Activated T-cell treated with anti-CD3 and anti-CD28 coated beads, Interleukin-2, amount 50 U/mL, for 1 hour (primary cell): ENCODE measurements at places on chromosomes 11 and 22.

- DNase-seq, result no peak
Observed at GRCh38 chr22:49629586-49630447, 197.9 kb downstream of the BRD1 start.

DNA sequence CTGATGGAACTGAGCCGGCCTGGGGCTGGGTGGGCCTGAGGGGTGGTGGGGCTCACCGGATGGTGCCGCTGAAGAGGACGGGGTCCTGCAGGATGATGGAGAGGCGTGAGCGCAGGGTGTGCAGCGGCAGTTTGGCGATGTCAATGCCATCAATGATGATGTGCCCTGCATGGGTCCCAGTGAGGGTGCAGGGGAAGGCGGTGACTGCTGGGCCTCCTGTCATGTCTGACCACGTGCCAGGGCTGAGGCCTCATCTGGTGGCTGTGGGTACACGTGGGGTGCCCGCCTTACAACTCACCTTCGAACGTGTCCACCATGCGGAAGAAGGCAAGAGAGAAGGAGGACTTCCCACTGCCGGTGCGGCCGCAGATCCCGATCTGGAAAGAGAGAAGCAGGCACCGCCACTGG, 7.1 kb upstream of the KCNJ11 start:
- no peak for DNase-seq

- no peak for DNase-seq
Observed at GRCh38 chr22:24494167-24494527, 985 bp upstream of the UPB1 start.

- DNase-seq, result peak; percentile 71
Observed at GRCh38 chr22:37260901-37261336, 16.9 kb upstream of the RAC2 start.

DNA sequence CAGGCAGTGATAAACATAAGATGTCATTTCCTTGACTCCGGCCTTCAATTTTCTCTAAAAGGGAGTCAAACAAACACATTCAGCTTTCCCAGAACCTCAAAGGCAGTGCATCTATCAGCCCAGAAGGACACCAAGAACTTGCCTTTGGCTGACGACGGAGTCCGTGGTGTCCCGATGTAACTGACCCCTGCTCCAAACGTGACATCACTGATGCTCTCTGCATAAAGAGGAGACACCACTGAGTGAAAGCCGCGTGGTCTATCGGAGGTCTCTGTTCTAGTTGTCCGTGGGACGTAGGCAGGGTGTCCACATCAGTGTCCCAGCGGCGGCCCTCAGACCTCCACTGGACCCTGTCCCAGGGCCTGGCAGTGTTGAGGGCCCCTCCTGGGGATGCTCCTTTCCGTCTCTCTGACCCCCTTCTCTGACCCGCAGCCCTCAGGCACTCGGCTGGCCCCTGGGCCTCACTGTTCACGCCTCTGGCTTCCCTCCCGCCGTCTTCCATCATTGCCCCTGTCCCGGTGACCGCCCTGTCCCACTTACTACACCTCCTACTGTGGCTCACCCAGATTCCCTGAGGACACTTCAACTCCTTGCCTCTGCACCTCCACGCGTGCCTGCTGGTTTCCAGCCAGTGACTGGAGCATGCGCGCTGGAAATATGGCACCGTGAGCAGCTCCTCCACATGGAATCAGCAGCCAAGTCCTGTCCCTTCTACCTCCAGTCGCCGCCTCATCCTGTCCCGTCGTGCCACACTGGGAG, 70.4 kb downstream of the NCAPD3 start:
- no peak for DNase-seq

GRCh38 chr11:122671400-122671891, 15.9 kb downstream of the UBASH3B start:
- no peak for DNase-seq

DNA sequence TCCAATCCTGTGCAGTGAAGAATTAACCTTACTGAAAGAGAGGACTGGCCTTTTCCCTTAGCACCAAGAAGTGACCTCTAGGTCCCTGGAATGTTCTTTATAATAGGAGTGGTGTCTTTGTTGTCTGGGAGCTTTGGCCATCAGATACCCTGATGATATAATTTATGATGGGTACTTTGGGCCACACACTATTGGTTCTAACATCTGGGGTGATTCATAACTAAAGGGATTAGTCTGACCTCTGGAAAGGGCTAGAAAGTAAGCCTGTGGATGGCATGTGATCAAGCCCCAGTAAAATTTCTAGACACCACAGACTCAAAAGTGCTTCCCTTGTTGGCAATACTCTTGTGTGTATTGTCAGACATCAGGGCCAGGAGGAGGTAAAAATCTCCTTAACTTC, 891.2 kb downstream of the KCNA4 start:
- DNase-seq, result no peak

DNA sequence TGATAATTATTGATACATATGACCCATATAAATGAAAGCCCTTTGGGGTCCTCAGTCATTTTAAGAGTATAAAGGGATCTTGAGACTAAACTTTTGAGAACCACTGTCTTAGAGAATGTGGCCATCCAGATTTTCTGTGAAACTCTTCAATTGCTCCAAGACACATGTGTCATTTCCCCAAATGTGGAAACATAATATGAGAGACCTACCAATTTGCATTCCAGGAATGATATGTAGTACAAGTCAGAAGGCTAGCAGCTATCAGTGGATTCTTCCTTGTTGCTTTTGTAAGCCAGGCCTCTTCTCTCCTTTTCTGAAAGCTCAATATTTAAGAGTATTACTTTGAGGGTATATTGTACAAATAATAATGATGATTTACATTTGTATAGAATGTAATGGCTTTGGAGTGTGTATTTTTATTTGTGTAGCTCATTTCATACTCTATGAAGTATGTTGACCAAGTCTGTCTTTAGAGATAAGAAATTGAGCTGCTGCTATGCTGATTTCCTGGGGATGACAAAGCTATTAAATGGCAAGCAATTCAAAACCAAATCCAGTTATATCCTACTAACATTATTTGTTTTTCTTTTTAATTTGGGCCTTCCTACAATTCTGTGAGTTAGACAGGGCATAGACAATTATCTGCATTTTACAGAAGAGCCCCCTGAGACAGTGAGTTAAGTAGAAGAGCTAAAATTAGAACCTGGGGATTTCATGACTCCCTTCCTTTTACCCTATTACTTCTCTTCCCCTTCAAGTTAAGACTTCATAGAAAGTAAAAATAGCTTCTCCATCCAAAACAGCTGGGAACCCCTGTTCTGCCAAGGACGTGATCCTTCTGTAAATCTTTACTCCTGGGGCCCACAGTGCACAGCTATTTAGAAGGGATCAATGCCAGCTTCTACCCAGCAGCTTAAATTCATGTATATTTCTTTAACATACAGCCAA, 131.9 kb downstream of the WNT11 start:
- DNase-seq, result no peak

GRCh38 chr22:26043031-26043430, 126.2 kb upstream of the SEZ6L start:
- no peak for DNase-seq

GRCh38 chr11:33636104-33636503, 64.5 kb downstream of the C11orf91 start:
- no peak for DNase-seq

- DNase-seq, result no peak
Observed at GRCh38 chr22:45880091-45880715, 96.8 kb downstream of the WNT7B start.

GRCh38 chr22:35568751-35569739, 28.4 kb downstream of the RASD2 start:
- no peak for DNase-seq

DNA sequence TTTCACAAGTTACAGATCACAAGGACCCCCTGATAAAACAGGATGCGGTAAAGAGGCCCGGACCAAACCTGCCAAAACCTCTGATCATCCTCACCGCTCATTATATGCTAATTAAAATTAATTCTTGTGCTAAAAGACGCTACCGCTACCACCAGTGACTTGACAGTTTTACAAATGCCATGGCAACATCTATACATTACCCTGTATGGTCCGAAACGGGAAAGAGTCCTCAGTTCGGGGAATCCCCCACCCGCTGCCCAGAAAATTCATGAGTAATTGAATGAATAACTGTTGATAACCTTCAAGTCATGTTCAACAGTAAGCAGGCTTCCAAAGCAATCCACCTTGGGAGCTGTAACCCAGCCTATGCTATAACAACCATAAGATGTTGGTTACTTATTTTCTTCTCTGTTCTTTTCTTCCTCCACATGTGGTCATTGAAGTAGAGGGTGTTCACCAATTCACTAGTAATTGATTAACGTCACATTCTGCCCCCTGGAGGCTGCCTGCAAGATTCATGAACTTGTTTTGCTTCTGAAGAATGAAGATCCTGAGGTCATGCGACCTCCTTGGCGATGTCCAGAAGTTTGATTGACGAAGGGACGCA, 20.6 kb downstream of the APOBEC3H start:
- DNase-seq, result peak; percentile 62

GRCh38 chr11:132992838-132993631, 539.3 kb downstream of the OPCML start:
- DNase-seq, result no peak

DNA sequence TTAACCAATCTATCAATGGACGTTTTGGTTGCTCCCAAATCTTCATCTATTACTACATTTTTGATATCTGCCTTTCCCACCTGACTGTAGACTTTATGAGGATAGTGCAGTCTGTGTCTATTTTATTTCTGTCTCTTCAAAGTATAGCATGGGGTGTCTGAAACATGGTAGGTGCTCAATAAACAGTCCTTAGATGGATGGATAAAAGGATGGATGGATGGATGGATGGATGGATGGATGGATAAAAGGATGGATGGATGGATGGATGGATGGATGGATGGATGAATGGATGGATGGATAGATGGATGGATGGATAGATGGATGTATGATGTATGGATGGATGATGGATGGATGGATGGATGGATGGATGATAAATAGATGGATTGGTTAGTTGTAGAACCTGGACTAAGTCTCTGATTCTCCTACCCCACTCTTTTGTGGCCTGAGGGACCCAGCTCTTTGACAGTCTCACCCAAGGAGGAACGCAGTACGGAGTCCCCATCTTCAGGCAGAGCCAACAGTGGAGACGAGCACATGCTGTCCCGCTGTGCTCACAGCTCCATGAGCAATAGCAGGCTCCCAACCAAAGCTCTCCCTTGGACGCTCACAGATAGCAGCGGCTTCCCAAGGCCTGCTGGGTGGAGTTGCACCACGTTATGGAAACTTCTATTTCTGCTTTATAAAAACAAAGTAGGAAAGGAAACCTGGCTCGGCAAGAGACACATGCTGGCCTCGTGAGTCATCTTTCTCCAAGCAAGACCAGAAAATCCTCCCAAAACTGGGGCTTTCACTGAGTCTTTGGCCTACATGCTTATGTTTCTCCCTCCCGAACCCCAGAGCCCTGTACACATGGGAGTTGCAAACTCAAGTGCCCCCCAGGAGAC, 448.0 kb downstream of the MIAT start:
- no peak for DNase-seq

GRCh38 chr11:29435421-29435820, 581.4 kb downstream of the KCNA4 start:
- no peak for DNase-seq

DNA sequence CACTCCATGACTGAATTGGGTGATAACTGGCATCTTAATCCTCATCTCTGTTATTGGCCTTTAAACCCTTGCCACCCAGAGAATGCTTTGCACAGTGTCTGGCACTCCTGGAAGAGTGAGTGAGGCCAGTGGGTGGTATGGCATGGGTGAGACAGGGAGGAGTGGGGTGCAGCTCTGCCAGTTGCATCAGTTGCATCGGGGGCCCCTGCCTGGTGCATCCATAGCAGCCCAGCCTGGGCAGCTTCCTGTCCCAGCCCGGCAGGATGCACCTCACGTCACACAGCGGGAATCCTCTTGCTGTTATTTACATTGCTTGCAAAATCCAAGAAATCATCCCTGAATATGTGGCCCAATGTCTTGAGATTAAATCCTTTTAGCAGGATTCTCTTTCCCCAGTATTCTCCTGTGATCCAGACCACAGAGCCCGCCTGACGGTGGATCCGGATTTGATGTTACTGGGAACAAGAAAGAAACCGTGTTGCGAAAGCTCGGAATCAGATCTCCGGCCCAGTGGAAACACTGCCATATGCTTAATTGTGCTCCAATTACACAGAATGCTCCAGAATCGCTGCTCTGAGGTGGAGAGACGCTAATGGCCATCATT, 37.6 kb upstream of the MN1 start:
- DNase-seq, result no peak

DNA sequence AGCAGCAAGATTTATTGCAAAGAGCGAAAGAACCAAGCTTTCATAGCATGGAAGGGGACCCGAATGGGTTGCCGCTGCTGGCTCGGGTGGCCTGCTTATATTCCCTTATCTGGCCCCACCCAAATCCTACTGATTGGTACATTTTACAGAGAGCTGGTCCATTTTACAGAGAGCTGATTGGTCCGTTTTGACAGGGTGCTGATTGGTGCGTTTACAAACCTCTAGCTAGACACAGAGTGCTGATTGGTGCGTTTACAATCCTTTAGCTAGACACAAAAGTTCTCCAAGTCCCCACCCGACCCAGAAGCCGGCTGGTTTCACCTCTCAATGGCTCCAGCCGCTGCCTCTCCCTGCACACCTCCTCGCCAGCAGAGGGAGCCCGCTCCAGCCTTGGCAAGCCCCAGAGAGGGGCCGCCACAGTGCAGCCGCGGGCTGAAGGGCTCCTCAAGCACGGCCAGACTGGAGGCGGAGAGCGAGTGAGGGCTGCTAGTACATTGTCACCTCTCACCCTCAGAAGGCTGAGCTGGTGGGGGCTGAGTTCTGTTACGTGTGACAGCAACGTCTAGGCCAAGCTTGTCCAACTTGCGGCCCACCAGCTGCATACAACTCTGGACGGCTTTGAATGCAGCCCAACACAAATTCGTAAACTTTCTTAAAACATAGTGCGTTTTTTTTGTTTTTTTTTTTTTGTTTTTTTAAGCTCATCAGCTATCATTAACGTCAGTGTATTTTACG, 8.7 kb downstream of the PTH start:
- peak; percentile 72 for DNase-seq

DNA sequence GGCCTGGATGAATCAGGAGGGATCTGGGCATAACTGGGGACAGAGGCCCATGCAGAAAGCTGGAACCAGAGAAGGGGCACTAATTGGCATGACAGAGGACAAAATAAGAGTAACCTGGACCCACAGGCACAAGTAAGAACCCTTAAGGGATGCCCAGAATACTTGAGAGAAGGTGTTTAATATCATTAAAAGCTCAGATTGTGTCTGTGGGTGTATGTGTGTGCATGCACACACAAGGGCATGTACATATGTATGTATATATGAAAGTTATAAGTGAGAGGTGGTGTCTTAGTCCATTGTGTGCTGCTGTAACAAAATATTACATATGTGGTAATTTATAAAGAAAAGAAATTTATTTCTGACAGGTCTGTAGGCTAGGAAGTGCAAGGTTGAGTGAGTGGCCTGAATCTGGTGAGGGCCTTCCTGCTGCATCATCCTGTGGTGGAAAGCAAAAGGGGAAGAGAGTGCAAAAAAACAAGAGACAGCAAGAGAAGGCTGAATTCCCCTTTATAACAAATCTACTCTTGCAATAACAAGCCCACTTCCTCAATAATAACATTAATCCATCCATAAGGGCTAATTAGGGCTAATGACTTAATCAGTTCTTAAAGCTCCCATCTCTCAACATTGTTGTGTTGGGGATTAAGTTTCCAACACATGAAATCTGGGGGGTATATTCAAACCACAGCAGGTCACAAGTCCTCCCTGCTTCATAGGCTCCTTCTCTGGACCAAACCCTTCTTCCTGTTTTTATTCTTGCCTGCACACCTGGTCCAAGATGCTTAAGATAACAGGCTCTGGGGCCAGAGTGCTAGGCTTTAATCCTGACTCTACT, 68.3 kb upstream of the POU2AF2 start:
- DNase-seq, result no peak

- no peak for DNase-seq
Observed at GRCh38 chr11:120615391-120615790, 103.8 kb downstream of the GRIK4 start.

- no peak for DNase-seq
Observed at GRCh38 chr22:43396934-43397457, 14.8 kb upstream of the MPPED1 start.
